Kidney (tissue), 22 donors: ENCODE measurements at places on chromosomes 16 and 17. TPM values are rescaled to one million over a fixed set of nuclear protein-coding genes. Genes with fewer than 3 reads are reported as not detected.

Gene ATMIN
- total RNA-seq = 31.3 TPM

Gene MYH10
- total RNA-seq = 104 TPM

Gene BRD7
- 68.0 TPM for total RNA-seq

Gene C17orf78
- total RNA-seq = not detected

Gene TBC1D3D
- 0.28 TPM for total RNA-seq

Gene MT4
- not detected for total RNA-seq

Gene LPCAT2
- 20.6 TPM for total RNA-seq

- no peak overlapping the region for H3K4me3 ChIP-seq
- peak; percentile 88 for DNase-seq
- no peaks in the 10 kb centered on the region for H3K27me3 ChIP-seq
- peaks cover 4% of the 10 kb centered on the region for H3K36me3 ChIP-seq
- no peaks in the 10 kb centered on the region for H3K4me1 ChIP-seq
- peak overlapping the region; percentile 80 for H3K27ac ChIP-seq
Measured at GRCh38 chr16:16021988-16022682, 72.7 kb downstream of the ABCC1 start.

- no peak overlapping the region for H3K4me3 ChIP-seq
- peak; percentile 48 for DNase-seq
- H3K36me3 ChIP-seq = peaks cover 4% of the 10 kb centered on the region
- H3K27me3 ChIP-seq = no peaks in the 10 kb centered on the region
Measured at GRCh38 chr16:85079785-85080570, 32.3 kb downstream of the CIBAR2 start.

- H3K4me3 ChIP-seq = no peak overlapping the region
- H3K4me1 ChIP-seq = no peaks in the 10 kb centered on the region
- no peak overlapping the region for H3K27ac ChIP-seq
- DNase-seq = no peak
- no peaks in the 10 kb centered on the region for H3K27me3 ChIP-seq
- H3K36me3 ChIP-seq = no peaks in the 10 kb centered on the region
Measured at GRCh38 chr16:11198828-11199227, 57.2 kb downstream of the SOCS1 start.

DNA sequence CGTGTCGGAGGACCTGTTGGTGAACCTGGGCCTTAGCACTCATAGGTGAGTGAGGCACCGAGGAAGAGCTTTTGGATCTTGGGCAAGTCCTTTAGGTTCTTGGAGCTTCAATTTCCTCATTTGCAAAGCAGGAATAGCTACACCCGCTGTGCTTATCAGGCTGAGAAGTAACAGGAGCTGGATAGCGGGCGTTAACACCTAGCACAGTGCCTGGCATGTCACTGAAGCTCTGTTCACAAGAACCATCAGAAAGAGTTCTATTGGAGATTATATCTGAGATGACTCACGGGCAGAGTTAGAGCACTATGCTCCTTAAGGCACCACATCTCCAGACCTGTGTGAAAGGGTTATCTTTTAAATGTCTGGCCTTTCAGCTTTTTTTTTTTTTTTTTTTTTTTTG, 12.8 kb downstream of the MEOX1 start:
- H3K4me1 ChIP-seq = no peaks in the 10 kb centered on the region
- no peaks in the 10 kb centered on the region for H3K27me3 ChIP-seq
- H3K4me3 ChIP-seq = no peak overlapping the region
- no peak for DNase-seq
- no peaks in the 10 kb centered on the region for H3K36me3 ChIP-seq
- no peak overlapping the region for H3K27ac ChIP-seq

GRCh38 chr17:35679007-35679682, 52.3 kb upstream of the RASL10B start:
- no peak for DNase-seq
- H3K4me1 ChIP-seq = no peaks in the 10 kb centered on the region
- H3K4me3 ChIP-seq = no peak overlapping the region
- peaks cover 8% of the 10 kb centered on the region for H3K36me3 ChIP-seq
- H3K27me3 ChIP-seq = no peaks in the 10 kb centered on the region

DNA sequence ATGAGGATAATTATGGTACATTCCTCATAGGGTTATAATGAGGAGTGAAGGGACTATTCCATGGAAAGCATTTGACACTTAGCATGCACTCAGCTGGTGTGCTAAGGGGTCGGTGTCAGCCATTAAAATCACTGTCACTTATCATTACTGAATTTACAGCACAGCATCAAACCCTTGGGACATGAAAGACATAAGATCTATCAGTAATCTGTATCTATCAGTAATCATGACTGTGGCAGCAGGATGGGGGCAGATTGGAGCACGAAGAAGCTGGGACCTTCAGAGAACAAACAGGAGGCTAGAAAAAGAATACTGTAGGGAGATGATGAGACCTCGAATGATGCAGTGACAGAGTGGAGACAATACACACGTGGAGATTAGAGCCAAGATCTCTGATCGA, 73.5 kb upstream of the CLEC3A start:
- H3K27ac ChIP-seq = no peak overlapping the region
- no peak overlapping the region for H3K4me3 ChIP-seq
- no peak for DNase-seq
- H3K4me1 ChIP-seq = no peaks in the 10 kb centered on the region
- H3K36me3 ChIP-seq = no peaks in the 10 kb centered on the region

DNA sequence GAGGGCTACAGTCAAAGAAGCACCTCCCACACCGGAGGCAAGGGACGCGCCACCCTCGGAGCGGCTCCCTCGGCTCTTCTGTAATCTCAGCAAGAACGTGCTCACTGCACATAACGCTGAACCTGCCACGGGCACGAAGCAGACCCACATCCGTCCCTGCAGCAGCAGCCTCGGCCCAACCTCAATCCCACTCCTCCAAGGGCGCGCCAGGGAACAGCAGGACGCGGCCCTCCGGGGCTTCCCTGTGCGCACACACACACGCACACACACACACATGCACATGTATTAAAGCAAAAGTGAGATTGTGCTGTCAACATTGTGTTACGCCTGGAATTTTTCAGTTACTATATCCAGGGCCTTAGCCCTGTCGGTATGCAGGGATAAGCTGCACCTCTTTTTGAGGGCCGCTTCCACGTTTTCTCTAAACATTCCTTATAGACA, 54.0 kb downstream of the TBC1D16 start:
- H3K27me3 ChIP-seq = no peaks in the 10 kb centered on the region
- peaks cover 1% of the 10 kb centered on the region for H3K4me1 ChIP-seq
- no peak for DNase-seq
- no peak overlapping the region for H3K27ac ChIP-seq

DNA sequence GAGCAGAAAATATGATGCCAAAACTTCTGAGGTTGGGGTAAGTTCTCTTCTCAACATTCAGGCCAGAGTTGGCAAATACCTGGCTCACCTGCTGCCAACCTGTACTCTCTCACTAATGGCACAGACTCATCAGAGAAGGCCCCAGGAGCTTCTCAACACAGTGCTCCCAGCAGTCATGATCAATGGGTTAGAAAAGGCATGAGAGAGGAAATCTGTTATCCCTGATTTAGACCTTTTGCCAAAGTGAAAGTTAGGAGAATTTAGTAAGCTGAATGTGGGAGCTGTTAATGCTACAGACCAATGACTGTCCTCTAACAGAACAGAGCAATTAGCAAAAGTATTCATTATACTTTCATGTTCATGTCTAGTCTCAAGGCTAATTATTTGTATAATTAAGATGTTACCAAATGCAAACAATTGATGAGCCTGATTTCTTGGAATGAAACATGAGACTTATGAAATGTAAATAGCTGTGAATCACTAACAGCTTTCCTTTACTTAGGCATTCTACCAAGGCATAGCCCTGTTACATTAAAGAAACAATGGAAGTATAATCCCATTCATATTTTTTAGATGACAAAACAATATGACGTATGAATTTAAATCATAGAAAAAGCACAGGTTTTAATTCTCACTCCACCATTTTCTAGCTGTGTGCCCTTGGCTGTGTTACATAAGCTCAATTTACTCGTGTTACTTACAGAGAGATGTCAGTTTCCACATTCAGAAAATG, 68.7 kb upstream of the MARCHF10 start:
- H3K4me1 ChIP-seq = no peaks in the 10 kb centered on the region
- no peak for DNase-seq
- H3K27ac ChIP-seq = no peak overlapping the region
- H3K4me3 ChIP-seq = no peak overlapping the region
- H3K27me3 ChIP-seq = no peaks in the 10 kb centered on the region

GRCh38 chr16:55811811-55812210, 21.1 kb downstream of the CES1 start:
- H3K4me1 ChIP-seq = no peaks in the 10 kb centered on the region
- H3K27ac ChIP-seq = no peak overlapping the region
- H3K4me3 ChIP-seq = no peak overlapping the region
- no peak for DNase-seq
- H3K36me3 ChIP-seq = no peaks in the 10 kb centered on the region

- no peak for DNase-seq
- no peak overlapping the region for H3K27ac ChIP-seq
- H3K4me3 ChIP-seq = no peak overlapping the region
- H3K27me3 ChIP-seq = no peaks in the 10 kb centered on the region
- no peaks in the 10 kb centered on the region for H3K4me1 ChIP-seq
Measured at GRCh38 chr17:61487989-61488595, 35.9 kb downstream of the TBX4 start.

- no peaks in the 10 kb centered on the region for H3K27me3 ChIP-seq
- no peak overlapping the region for H3K27ac ChIP-seq
- no peak overlapping the region for H3K4me3 ChIP-seq
- DNase-seq = no peak
Measured at GRCh38 chr17:75830164-75831031, 13.8 kb downstream of the UNC13D start.

DNA sequence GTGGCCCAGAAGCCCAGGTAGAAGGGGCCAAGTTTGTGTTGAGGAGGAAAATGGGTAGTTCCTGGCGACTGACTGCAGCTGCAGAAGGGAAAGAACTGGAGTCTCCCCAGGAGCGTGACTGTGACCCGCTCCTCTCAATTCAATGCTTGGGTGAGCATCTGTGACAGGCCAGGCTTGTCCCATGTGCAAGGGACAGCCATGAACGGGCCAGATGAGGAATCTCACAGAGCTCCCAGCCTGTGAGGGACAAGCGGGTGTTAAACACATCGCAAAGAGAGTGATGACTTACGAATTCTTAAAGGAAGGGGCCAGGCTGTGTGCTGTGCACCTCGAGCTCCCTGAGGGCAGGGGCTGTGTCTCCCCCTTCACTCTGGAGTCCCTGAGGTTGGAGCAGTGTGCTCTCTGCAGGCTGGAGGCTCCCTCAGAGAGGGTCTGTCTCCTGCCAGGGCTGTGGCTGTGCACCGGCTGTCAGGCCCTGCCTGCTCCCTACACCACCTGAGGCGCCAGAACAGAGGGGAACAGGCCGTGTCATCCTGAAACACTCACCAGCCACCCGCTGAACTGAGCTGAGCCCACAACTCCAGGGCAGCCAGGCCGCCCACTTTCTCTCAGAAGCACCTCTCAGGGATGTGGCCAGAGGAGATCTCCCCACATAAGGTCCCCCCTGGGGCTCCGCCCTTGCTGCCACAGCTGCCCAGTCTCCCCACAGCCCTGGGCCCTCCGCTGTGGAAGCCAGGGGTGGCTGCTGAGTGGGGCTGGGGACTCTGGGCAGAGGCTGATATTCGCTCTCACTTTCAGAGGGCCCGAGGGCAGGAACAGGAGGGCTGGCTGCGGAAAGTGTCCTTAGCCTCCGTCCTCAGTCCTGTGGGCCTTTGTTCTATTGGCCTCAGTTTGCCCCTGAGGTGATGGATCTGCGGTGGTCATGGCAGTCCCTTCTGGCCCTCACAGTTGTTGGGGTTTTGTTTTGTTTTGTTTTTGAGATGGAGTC, 25.7 kb upstream of the NXPH3 start:
- DNase-seq = no peak
- peaks cover 2% of the 10 kb centered on the region for H3K4me1 ChIP-seq
- no peak overlapping the region for H3K27ac ChIP-seq
- no peak overlapping the region for H3K4me3 ChIP-seq

- no peaks in the 10 kb centered on the region for H3K4me1 ChIP-seq
- no peak overlapping the region for H3K27ac ChIP-seq
- H3K4me3 ChIP-seq = no peak overlapping the region
- no peak for DNase-seq
- H3K27me3 ChIP-seq = no peaks in the 10 kb centered on the region
Measured at GRCh38 chr16:77995843-77996455, 26.4 kb upstream of the CLEC3A start.

- no peaks in the 10 kb centered on the region for H3K36me3 ChIP-seq
- no peak overlapping the region for H3K27ac ChIP-seq
- no peak for DNase-seq
- peaks cover 29% of the 10 kb centered on the region for H3K4me1 ChIP-seq
Measured at GRCh38 chr17:44113868-44114840, 9.3 kb downstream of the HDAC5 start.

GRCh38 chr17:1232786-1233185, 37.5 kb upstream of the BHLHA9 start:
- no peak overlapping the region for H3K27ac ChIP-seq
- no peaks in the 10 kb centered on the region for H3K36me3 ChIP-seq
- peaks cover 2% of the 10 kb centered on the region for H3K4me1 ChIP-seq
- no peak overlapping the region for H3K4me3 ChIP-seq
- peaks cover 6% of the 10 kb centered on the region for H3K27me3 ChIP-seq
- DNase-seq = no peak

GRCh38 chr16:10870137-10870776, 6.7 kb upstream of the CIITA start:
- peak overlapping the region; percentile 84 for H3K27ac ChIP-seq
- H3K4me1 ChIP-seq = peaks cover 28% of the 10 kb centered on the region
- H3K36me3 ChIP-seq = no peaks in the 10 kb centered on the region
- H3K4me3 ChIP-seq = no peak overlapping the region
- no peaks in the 10 kb centered on the region for H3K27me3 ChIP-seq

DNA sequence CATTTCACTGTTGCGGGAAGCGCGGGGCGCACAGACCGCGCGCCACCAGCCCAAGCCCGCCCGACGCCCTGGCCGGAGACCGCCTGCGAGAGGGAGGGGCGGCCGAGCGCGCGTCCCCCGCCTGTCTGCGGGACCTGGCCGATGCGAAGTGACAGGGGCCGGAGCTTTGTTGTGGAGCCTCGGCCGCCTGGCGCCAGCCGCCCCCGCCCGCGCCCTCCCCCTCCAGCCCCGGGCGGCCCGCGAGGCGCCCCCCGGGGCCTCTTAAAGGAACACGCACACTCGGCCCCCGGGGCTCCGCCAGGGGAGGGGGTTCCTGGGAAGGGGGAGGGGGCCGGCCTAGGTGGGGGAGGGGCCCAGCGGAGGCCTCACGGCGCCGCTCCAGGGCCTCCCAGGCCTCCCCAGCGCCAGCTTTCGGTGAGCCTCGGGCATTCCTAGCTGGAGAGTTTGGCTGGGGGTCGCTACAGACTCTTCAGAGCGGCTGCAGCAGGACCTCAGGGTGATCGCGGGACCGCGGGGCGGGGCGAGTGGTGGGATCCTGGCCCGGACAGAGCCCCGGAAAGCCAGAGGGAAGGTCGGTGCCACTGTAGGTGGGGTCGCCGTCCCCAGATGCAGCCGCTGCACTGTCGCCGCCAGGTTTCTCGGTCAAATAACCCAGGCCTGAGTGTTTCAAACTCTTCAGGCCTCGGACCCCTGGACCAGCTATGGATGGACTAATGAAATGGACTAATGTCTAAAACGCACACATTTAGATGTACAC, 2.4 kb upstream of the TBX2 start:
- H3K4me1 ChIP-seq = no peaks in the 10 kb centered on the region
- DNase-seq = peak; percentile 81
- peak overlapping the region; percentile 88 for H3K27ac ChIP-seq
- H3K36me3 ChIP-seq = no peaks in the 10 kb centered on the region
- peaks cover 6% of the 10 kb centered on the region for H3K27me3 ChIP-seq
